ENCODE measurements at places on chromosomes 1 and 21. TPM values are rescaled to one million over a fixed set of nuclear protein-coding genes. Genes with fewer than 3 reads are reported as not detected.

HPDL gene
- 12.7 TPM for total RNA-seq

ATP5IF1 gene
- total RNA-seq: 181 TPM

HAPLN2 gene
- 0.21 TPM for total RNA-seq

HSD3B2 gene
- total RNA-seq: not detected

SH3D21 gene
- total RNA-seq: 18.1 TPM

CACNA1E gene
- total RNA-seq: not detected

DCST1 gene
- 0.14 TPM for total RNA-seq

COL9A2 gene
- 11.7 TPM for total RNA-seq

CRYAA gene
- total RNA-seq: not detected

EIF2D gene
- total RNA-seq: 84.6 TPM

AKNAD1 gene
- not detected for total RNA-seq

GBP6 gene
- 0.73 TPM for total RNA-seq

NID1 gene
- 0.05 TPM for total RNA-seq

IGSF9 gene
- 0.05 TPM for total RNA-seq

SMIM1 gene
- 2.9 TPM for total RNA-seq

KRTAP12-2 gene
- not detected for total RNA-seq

WLS gene
- total RNA-seq: not detected

CTPS1 gene
- total RNA-seq: 78.0 TPM

MRPL24 gene
- total RNA-seq: 106 TPM

CATSPERE gene
- total RNA-seq: 0.34 TPM

ATP5PO gene
- total RNA-seq: 208 TPM

OVAAL gene
- not detected for total RNA-seq

GPR37L1 gene
- not detected for total RNA-seq

SLC35F3 gene
- 0.59 TPM for total RNA-seq

PIK3C2B gene
- total RNA-seq: 43.4 TPM

PRMT6 gene
- 9.5 TPM for total RNA-seq

C1orf116 gene
- total RNA-seq: not detected

EXO1 gene
- 50.0 TPM for total RNA-seq

TBX19 gene
- total RNA-seq: 2.2 TPM

CDC42BPA gene
- total RNA-seq: 3.1 TPM

LENEP gene
- 0.56 TPM for total RNA-seq

NTNG1 gene
- total RNA-seq: not detected

TEX38 gene
- not detected for total RNA-seq

Data from activated CD4-positive, alpha-beta memory T cell treated with anti-CD3 and anti-CD28 coated beads for 36 hours (primary cell).